Activated CD4-positive, CD25-positive, alpha-beta regulatory T cell treated with anti-CD3 and anti-CD28 coated beads, Interleukin-2, amount 50 U/mL, for 24 hours (primary cell): ENCODE measurements at places on chromosomes 13 and 19.
A peak's percentile ranks its signal among the peaks of the same experiment; 100 is the strongest.

DNA sequence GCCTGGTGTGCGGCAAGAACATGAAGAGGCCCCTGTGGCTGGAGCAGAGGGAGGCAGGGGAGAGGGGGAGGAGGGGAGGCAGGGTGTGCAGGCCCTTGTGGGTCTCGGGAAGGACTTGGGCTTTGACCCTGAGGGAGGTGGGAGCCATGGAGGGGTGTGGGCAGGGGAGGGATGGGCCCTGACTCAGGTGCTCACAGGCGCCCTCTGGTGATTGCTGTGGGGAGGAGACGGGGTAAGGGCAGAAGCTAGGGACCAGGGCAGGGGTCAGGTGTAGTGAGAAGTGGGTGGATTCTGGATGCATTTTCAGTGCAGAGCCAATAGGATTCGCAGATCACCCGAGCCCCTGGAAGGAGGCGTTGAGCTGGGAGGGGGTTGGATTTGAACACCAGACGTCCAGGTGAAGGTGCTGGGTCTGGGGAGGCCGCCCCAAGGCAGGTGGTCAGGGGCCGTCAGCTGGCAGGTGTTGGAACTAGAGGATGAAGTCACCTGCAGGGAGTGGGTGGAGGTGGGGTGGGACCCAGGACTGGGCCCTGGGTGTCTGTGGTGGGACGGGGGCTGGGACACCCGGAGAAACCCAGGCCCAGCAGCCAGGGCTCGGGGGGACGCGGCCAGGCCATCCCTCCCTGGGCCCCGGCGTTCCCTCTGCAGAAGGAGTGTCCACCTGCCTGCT lies 185.4 kb downstream of the KDM4B start:
- peak; percentile 58 for ATAC-seq

DNA sequence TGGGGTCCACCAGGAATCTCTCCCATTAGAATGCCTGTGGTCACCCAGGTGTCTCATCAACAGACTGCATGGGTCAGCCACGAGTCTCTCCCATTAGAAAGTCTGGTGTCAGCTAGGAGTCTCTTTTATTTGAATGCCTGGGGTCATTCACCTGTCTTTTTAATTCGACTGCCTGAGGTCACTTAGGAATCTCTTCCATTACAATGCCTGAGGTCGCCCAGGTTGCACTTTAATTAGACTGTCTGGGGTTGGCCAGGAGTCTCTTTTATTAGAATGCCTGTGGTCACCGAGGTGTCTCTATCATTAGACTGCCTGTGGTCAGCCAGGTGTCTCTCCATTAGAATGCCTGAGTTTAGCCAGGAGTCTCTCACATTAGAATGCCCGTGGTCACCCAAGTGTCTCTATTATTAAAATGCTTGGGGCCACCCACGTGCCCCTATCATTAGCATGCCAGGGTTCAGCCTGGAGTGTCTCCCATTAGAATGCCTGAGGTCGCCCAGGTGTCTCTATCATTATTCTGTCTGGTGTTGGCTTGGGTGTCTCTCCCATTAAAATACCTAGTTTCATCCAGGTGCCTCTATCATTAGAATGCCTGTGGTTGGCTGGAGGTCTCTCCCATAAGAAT lies 1474.3 kb downstream of the UQCRFS1 start:
- no peak for ATAC-seq

GRCh38 chr13:31018511-31018910 lies 86.1 kb downstream of the TEX26 start:
- no peak for ATAC-seq

DNA sequence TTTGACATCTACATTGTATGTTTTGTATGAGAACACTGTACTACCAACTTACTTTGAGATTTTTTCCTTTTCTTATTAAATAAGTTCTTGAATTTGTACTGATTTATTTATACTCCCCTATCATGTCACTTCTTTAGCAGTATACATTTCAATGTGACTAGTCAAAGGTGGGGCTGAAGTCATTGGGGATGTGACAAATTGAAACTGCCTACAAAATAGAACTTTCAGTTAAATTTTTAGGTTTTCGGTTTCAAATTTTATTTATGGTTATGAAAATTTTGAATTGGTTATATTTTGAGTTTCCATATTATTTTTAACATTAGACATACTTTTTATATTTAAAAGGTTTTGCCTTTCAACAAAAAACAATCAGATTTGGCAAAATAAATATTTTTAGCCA lies 221.6 kb downstream of the NBEA start:
- no peak for ATAC-seq

GRCh38 chr19:19444681-19445155 lies 39.2 kb downstream of the GATAD2A start:
- no peak for ATAC-seq

- ATAC-seq, result no peak
Observed at GRCh38 chr13:97018029-97018819, 23.9 kb upstream of the OXGR1 start.

- ATAC-seq, result no peak
Observed at GRCh38 chr13:45240143-45240542, 39.3 kb upstream of the KCTD4 start.

GRCh38 chr19:13214036-13214730 lies 64.0 kb downstream of the IER2 start:
- ATAC-seq, result no peak

DNA sequence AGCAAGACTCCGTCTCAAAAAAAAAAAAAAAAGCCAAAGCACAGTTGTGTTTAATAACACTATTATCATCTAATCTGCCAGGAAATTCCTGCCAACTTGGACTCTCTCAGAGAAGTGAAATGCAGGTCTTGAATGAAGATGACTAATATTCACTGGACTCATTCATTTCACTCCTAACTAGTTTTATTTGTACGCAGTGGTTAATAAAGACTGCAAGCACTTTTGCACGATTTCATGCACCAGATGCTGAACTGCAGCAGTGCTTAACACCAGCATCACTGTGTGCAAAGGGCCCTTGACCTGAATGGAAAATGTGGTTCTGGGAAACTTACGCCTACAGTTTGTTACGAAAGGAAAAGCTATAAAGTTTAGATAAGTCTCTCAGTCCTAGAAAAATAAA lies 63.3 kb downstream of the DHRS12 start:
- ATAC-seq, result no peak

DNA sequence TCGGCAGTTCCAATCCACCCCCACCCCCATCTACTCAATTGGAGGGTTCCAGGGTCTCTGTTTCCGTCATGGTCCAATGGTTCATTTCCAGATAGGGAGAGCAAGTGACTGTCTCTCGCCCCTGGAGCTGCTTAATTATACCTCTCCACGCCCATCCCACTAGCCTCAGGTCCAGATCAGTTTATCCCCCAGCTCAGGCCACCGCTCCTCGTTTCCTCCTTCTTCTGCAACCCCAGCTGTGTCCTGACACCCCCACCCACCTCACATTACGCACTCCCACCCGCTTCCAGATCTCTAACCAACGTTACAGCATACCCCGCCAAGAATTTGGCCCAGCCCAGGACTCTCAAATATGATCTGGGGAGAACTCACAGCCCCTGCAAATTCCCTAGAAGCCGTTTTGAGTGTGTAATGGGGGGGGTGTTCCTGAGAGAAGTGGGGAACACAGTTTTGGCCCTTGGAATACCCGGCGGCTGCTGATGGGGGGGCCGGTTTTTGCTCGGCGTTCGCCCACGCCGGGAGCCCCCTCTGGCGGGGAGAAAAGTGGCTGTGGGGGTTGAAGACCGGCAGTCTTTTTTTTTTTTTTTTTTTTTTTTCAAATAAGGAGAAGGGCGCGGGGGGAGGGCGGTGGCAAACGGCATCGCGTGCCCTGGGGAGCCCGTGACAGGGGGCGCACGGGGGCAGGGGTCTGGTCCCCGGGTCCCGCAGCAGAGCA lies 1.7 kb upstream of the PDE4A start:
- no peak for ATAC-seq

DNA sequence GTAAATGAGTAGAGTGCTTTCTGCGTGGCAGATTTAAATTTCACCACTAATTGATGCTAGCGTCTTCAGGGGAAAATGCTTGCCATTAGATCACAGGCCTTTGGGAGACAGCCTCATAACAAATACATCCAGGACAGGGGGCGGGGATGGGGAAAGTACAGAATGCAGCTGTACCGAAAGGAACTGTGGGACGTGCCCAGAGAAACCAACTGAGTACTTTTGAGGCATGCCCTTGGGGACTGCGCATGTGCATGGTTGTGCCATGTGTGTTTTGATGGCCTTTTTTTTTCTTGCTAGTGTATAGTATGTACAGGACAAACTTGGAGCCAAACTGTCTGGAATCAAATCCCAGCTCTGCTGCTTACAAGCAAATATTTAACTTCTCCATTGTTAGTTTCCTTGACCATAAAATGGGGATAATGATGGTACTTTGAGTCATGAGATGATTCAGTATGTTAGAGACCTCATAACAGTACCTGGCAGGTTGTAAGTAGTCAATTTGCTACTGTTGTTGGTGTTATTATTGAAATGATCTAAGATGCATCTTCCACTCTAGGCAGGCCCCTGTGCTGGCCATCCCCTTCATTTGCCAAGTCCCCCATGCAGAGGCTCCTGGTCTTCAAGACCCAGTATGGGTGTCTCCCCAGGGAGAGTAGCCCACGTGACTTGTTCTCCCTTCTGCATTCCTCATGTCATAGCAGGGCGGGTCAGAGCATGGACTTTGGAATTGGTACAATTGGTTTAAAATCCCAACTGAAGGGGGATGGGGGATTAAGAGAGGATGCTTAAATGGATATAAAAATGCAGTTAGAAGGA lies 68.3 kb upstream of the NPAS1 start:
- ATAC-seq, result peak; percentile 64

DNA sequence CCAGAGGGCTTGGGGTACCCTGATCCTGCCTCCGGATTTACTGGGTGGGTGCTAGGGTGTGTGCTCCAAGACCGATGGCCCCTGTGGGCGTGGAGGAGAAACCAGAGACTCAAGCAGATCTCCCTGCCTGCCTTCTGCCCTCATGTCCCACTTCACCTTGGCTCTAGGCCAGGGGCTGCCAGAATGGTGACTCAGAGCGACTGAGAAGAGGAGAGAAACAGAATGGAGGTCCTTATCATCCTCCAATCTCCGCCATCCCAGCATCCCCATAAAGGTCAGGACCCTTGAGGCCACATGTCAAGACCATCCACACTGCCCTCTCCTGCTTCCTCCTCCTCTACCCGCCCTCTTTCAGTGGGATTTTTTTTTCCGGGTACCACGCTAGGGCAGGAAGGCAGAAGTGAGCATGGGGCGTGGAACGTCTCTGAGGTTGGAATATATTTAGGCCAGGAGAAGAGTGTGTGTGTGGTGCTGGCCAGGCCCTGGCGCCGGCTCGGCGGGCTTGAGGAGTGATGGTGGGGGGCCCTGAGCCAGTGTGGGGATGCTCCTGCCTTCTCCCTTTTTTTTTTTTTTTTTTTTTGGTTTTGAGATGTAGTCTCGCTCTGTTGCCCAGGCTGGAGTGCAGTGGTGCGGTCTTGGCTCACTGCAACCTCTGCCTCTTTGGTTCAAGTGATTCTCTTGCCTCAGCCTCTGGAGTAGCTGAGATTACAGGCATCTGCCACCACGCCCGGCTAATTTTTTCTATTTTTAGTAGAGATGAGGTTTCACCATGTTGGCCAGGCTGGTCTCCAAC lies 22.3 kb downstream of the IER2 start:
- ATAC-seq, result peak; percentile 10

GRCh38 chr13:82344867-82345266 lies 1537.4 kb downstream of the SLITRK1 start:
- ATAC-seq, result no peak

- ATAC-seq, result no peak
Observed at GRCh38 chr13:29190298-29190697, 370.2 kb downstream of the MTUS2 start.

DNA sequence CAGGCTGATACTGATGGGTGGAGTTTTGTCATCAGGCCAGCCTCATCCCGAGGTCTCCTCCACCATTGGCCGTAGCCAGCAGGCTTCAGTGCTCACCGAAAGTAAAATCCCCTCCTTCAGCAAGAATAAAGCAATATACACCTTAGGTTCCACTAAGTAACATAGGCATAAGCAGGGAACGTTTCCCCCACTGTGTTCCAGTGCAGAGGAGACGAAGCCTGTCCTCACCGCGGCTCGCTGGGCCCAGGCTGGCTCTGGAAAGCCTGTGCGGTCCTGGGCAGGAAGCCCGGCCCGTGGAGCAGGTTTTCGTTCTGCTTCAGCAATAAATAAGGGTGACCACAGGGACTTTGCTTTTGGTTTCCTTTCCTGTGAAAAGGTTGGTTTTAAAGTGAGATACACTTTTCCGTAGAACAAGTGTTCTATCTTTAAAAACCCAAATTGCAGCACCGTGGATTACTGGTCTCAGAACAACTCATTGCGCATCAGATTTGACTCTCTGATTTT lies 16.3 kb upstream of the TEX29 start:
- ATAC-seq, result peak; percentile 20

DNA sequence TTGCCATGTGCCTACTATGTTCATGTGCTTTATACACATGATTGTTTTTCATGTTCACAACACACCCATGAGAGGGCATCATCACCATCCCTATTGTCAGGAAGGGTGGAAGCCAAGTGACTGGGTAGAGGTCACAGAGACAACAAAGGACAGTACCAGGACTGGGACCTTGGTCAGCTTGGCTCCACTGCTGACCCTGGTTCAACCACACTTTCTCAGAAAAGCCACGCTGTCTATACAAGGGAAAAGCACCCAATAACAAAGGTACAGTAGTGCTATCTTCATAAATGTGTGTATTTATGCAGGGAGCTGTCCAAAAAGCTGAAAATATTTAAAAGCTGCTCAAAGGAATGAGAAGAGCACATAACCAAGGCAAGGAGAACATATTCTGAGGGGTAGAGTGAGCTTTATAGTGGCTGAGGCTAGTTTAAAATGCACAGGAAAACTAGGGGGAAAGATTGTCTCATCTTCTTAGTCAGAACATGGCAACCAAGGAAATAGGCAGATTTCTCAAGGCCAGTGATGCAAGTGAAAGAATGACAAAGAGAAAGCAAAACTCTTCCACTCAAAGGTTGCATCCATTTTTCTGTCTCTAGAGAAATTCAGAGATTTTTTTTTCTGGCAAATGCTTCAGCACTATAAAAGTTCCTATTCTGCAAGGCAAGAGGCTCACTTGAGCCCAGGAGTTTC lies 415.0 kb downstream of the FOXO1 start:
- ATAC-seq, result peak; percentile 80
